HEK293T (cell line): ENCODE measurements at places on chromosomes 16 and 17.

DNA sequence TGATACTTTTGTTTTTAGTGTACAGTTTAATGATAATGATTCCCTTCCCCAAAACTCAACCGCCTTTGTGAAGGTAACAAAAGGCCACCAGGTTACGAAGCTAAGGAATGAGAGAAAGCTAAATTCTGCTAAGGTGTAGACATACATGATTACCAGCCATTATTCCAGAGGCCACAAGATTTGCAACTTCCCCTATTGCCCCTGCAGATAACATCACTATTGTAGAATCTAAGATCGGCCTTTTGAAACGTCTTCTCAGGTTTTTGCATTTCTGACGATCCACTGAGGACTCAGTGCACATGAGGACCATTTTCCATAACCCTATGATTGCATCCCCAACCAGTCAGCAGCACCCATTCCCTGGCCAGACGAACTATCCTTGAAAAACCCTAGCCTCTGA, 33.9 kb upstream of the SNN start:
- no peak for DNase-seq

DNA sequence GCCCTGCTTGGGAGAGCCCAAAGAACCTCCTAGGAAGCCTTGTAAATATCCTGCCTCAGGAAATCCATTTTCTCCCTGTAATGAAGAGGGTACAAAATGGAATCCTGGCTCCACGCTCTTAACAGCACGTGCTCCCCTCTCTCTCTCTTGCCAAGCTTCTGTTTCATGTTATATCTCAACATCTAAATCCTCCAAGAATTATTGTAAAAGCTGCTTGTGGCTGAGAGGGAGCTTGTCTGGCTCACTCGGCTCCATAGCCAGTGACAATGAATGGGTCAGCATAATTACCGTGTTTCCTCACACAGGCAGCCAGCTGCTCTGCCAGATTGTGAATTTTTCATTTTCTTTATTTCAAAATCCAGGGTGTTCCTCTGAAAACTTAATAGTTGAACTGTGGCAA, 317.8 kb downstream of the RBFOX1 start:
- DNase-seq: no peak

DNA sequence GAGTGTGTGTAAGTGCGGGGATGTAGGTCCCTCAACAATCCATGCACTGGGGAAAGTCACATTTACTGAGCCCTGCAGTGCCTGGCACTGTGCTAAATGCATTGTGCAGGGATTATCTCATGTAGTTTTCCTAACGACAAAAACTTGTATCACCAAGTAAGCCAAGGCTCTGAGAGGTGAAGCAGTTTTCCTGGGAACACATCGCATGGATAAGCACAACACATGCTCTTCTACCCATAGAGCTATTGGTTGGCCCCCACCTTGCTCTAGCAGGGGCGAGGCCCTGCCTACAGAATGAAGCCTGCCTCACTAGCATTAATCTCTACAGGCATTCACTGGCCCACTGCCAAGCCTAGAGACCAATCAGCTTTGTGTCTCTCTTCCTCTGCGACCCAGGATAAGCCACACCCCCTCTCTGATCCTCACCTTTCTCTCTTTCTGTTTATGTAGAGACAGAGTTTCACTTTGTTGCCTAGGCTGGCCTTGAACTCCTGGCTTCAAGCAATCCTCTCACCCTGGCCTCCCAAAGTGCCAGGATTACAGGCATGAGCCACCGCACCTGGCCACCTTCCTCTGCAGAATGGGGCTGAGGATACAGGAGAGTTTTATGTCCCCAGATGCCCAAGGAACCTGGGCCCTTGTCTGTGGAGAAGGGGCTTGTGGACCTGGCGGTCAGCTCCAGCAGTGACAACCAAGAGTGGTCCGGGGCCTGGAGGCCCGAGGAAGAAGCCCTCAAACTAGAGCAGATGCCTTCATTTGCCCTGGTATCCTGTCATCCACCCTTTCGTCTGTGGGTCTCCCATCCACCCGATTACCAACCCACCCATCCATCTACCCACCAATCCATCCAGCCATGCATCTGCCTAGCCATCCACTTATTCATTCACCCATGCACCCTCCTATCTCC, 12.8 kb downstream of the CDH16 start:
- DNase-seq: peak; percentile 55

DNA sequence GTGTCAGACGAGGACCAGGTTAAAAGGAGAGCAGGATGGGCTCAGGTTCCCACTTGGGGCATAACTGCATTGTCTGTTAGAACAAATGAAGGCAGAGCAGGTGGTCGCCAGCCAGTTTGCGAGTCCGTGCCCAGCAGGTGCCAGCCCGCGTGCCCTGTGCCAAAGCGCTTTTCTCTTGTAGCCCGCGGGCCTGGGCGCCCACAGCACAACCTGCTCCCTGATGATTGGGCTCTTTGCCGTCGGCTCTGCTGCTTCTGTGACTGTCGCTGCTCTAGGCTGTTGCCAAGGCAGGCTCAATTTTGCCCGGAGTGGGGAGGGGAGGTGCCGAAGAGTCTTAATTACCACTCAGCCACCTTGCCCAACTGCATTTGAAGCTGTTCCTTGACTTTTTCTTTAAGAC, 21.1 kb downstream of the KNOP1 start:
- DNase-seq: no peak

GRCh38 chr17:17063546-17064122, 21.4 kb downstream of the MPRIP start:
- DNase-seq: no peak

DNA sequence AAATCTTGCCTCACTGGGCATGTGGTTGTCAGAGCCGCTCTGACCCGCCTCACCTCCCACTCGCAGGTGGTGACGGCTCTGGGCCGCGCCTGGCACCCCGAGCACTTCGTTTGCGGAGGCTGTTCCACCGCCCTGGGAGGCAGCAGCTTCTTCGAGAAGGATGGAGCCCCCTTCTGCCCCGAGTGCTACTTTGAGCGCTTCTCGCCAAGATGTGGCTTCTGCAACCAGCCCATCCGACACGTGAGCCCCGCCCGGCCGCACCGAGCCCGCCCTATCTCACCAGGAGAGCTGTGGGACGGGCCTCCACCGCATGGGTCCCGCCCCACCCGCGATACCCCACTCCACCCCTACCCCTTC, 4.0 kb downstream of the TGFB1I1 start:
- no peak for DNase-seq

GRCh38 chr17:28895794-28896447, 1.6 kb downstream of the FLOT2 start:
- no peak for DNase-seq

DNA sequence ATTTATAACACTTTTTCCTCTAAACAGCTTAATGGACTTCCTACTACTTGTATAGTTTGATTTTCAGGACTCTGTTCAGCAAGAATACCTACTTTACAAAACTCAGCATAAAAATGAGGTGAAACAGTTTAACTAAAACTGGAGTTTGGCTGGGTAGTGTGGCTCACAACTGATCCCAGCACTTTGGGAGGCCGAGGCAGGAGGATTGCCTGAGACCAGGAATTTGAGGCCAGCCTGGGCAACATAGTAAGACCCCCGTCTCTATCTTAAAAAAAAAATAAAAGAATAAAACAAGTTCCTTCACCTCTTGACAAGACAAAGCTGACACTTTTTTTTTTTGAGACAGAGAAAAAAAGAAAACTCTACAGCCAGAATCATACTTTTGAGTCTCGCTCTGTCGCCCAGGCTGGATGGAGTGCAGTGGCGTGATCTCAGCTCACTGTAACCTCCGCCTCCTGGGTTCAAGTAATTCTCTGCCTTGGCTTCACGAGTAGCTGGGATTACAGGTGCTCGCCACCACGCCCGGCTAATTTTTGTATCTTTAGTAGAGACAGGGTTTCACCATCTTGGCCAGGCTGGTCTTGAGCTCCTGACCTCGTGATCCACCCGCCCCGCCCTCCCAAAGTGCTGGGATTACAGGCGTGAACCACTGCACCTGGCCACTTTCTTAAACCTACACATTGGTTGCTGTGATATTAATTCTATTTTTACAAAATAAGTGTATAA, 2.6 kb downstream of the PDF start:
- DNase-seq: no peak

- DNase-seq: peak; percentile 22
Observed at GRCh38 chr16:55120408-55120807, 189.7 kb downstream of the IRX5 start.

DNA sequence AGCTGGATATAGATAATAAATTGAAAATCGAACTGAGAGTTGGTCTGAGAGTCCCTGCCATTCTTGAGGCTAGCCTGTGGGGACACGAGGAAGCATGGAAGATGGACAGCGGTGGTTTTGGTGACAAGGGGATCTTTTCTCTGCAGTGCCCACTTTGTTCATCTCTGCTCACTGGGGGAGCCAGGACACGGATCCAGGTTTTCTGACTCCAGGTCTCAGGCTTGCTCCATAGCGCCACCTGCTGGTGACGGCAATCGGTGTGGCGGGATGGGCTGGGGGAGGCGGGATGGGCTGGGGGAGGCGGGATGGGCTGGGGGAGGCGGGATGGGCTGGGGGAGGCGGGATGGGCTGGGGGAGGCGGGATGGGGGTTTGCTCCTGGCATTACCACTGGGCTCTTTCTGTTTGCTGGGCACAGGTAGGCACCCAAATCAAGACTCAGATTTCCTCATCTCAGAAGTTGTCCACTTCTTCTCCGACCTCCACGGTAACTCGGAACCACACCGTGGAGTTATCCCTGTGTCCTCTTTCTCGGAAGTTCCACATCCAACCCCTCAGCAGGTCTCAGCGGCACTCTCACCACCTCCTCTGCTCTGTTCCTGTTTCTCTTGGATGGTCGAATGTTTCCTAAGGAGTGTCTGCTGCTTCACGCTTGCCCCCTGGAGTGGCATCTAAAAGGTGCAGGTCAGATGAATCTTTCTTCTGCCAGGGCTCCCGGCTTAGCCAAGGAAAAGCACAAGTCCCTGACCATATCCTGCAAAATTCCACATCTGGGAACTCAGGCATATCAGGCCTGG, 142.4 kb downstream of the CYLD start:
- DNase-seq: peak; percentile 75

- DNase-seq: no peak
Observed at GRCh38 chr17:29867643-29868181, 62.3 kb downstream of the SSH2 start.

- DNase-seq: no peak
Observed at GRCh38 chr16:14564323-14564722, 65.7 kb downstream of the PARN start.

- no peak for DNase-seq
Observed at GRCh38 chr17:55726440-55726839, 3.8 kb upstream of the TMEM100 start.

DNA sequence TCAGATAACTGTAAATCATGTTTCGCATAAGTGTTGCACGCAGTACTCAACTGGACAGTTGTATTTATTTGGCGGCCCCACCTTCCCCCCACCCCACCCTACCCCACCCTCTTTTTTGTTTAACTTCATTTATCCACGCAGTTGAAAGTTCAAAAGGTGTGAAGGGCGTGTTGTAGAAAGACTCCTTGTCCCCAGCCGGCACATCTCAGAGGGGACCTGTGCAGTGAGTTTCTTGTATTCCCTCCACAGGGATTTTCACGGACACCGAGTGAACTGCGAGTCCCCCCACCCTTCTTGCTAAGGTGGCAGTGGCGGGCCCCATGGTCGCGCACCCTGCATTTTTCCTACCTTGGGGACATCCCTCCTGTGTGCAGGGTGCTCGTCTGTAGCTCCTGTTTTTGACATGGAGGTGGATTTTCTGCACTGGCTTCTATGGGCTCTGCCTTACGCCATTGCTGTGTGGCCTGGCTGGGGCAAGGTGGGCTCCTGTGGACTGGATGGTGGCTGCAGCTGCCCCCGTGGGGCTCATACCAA, 36.2 kb downstream of the ADCY7 start:
- no peak for DNase-seq

DNA sequence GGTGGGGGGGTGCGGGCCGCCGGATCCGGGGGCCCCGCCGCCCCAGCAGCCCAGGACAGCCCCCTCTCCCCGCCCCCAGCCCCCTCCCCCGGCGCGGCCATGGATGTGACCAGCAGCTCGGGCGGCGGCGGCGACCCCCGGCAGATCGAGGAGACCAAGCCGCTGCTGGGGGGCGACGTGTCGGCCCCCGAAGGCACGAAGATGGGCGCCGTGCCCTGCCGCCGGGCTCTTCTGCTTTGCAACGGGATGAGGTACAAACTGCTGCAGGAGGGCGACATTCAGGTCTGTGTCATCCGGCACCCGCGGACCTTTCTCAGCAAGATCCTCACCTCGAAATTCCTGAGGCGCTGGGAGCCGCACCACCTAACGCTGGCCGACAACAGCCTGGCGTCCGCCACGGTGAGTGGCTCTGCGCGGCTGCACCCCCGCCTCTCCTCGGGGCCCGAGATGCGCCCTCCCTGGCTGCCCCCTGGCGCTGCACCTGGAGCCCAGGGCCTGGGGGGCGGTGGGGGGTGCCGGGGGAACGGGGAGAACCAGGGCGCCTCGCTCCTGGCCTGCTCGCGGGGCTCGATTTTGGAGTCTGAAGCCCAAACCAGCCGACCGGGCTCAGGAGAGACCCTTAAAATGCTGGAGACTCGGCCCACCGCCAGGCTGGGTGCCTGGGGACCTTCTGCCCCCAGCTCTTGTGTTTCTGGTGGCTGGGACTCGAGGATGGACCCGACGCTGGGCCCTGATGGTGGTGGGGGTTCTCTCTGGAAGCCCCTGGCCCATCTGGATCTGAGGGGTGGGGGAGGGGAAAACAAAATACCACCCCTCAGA, 744 bp downstream of the CMIP start:
- peak; percentile 44 for DNase-seq

DNA sequence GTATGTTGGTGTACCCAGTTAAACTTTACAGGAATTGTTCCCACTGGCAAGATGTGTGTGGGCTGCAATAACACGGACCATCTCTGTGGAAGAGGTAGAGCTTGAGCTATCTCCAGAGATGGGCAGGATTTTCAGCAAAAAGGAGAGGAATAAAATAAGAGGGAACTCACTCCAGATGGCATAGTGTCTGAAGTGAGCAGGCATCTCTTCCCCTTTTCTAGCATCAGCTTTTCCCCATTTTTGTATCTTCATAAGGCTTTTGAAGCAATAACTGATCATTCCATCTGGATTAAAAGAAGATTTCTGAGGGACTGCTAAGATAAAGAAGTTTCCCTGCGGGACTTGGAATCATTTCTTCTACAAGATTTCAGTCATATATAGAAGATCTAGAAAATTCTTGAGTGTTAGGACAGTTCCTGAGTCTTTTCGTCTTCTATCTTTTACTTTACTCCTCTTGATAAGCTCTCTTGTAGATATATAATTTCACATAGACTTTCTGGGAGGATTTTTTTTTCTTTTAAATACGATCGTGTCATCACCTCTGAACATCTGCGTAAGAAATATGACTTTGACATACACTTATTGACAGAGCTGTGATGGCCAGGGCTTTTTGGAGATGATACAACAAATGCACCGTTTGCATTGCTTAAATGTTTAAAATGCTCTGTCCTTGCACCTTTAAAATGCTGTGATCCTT, 2.1 kb downstream of the CPD start:
- no peak for DNase-seq

- DNase-seq: no peak
Observed at GRCh38 chr16:86033016-86033474, 134.1 kb downstream of the IRF8 start.

DNA sequence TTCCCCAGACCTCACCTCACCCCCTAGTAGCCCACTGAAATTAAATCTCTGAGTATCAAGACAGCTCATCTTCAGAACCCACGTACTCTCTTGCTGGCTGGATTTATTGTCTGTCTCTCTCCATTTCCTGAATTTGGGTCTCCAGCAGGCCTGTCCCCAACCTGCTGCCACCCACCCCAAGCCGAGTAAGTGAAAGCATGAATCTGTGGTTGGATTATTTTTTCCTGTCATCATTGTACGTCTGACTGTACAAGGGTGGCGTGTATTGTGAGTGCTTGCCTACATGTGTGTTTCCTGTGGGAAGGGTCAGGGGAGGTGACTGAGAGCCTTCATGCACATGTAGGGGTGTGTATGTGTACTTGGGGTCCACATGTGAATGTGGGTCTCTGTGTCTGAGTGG, 5.4 kb downstream of the TNP2 start:
- no peak for DNase-seq
